ENCODE measurements at places on chromosomes 1 and 21.

DNA sequence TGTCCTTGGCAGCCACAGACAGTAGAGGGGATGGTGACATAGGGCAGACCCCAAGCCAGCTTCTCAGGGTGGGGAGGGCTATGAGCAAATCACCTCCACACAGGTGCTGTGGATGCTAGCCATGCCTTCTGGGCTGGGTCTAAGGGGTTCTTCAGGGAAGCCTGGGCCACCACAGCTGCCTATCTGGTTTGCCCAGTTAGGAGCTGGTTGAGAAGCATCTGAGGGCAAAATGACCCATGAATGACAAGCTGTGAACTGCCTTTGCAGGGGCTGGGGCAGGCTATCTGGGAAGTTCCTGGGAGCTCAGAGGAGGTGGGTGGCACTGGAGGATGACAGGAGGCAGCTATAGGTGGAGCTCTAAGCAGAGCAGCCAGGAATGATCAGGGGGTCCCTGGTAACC, 10.1 kb upstream of the ARHGEF10L start:
- DNase-seq = no peak

- DNase-seq = no peak
Observed at GRCh38 chr1:40034869-40035268, 5.7 kb upstream of the CAP1 start.

- DNase-seq = peak; percentile 88
Observed at GRCh38 chr21:28431527-28432200, 561.0 kb downstream of the LTN1 start.

GRCh38 chr1:53257454-53258081, 19.2 kb upstream of the MAGOH start:
- no peak for DNase-seq

DNA sequence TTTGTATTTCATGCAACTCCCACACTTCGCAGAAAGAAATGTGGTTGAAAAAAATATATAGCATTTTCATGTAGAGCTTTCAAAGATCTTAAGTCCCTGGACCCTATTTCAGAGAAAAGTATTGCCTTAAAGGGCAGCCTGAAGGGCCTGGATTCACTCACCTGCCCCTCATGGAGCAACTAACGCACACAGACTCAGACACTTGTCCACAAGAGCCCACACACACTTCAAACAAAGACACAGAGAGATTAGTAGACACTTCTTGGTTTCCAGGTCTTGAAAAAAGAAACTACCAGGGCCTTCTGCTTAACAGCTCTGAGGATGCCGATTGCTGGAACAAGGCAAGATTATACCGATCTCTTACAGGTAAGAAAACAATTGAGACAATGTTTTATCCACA, 122.2 kb downstream of the ZBTB18 start:
- no peak for DNase-seq

- peak; percentile 89 for DNase-seq
Observed at GRCh38 chr1:89065079-89065868, at the start of gene GBP1. TSS of gene GBP1 (minus strand) at chr1:89065208. CDS start at chr1:89063234, 1,974 bp downstream.

GRCh38 chr1:201466492-201466891, 2.5 kb downstream of the PHLDA3 start:
- peak; percentile 79 for DNase-seq

DNA sequence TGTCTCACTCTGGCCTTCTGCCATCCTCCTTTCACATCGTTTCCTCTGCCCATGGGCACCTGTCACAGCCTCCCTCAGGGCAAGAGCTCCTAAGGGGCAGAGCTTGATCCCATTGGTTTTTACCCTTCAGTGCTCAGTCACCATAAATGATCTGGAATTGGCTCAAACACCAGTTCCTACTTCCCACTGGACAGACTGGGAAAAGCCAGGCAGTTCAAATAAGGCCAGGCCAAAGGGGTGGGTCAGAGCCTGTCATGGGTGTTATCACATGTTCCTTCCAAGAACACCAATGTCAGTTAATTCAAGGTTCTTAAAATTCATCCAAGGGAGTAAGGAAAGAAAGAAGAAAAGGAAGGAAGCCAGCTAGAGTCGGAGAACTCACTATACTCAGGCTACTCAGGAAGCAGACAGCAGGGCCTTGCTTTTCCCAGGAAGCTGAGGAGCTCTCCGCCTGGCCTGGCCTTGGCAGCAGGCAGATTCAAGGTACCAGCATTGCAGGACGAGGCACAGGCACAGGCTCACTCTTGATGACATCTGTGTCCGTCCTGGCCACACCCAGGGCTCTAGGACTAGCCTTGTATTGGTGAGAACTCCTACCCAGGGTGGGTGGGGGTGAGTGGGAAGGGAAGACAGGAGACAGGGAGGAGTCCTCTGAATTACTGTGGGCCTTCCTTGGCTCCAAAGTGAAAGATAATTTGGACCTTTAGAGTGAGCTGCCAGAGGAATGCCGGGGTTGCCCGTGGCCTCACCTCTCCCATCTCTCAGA, 32.2 kb upstream of the ARTN start:
- no peak for DNase-seq

DNA sequence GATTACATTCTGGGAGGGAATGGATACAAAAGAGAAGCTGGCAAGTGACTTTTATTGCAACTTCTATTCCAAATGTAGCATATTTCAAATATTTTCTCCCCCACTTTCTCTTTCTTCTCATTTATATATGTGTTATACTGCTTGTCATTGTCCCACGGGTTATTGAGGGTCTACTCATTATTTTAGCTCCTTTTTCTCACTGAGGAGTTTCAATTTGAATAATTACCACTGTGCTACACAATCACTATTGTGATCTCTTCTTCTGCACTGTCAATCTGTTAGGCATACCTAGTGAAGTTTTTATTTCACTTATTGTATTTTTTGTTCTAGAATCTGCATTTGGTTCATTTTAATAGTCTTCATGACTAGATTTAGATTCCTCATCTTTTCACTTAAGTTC, 339.7 kb downstream of the PTPRC start:
- DNase-seq = no peak

DNA sequence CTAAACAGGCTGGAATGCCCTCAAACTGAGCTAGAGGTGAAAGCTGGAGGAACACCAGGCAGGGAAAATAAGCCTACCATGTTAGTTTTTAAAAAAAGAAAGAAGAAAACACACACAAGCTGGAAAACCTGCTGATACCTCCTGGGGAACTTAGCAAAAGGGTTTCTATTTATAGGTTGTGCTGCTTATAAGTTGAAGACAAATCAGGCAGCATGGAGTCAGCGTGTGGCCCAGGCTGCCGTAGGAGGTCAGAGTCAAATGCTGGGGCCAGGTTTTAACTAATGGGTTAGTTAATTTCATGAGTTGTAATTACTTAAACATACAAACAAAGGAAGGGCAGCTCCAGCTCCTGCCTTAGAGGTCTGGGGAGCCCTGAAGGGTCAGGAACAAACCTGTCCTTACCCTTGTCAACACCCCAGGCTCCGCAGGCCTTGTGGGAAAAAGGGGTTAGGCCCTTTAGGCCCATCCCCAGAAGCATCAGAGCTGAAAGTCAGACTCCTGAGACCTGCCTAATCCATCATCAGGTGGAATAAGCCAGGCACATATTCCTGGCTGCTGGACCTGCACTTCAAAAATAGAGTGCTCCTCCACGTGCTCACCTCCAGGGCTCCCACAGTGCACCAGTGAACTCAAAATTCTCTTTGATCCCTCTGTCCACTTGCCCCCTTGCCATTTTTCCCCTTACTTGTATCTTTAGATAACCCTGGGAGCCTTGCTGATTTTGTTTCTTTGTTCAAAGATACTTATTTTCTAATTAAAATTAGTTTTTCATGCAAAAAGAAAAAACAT, 59.7 kb downstream of the BRINP2 start:
- no peak for DNase-seq

- DNase-seq = no peak
Observed at GRCh38 chr1:240104672-240105071, 13.0 kb downstream of the FMN2 start.

DNA sequence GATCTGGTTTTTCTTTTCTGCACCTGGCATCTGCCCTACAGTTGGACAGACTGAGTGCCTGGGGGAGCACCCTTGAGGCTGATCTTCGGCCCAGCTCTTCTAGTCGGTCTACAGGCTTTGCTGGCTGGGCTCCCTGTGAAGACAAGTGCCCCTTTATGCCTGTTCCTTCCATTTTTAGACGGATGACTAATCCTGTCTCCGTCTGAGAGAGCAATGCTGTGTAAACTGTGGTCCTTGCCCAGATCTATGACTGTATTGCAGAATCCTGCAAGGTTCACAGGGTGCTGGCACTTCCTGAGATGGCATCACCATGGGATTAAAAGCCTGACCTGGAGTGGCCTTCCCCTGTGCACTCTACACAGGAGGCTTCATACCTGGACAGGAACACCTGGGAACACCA, 47.6 kb upstream of the SAMD13 start:
- DNase-seq = peak; percentile 79

- DNase-seq = no peak
Observed at GRCh38 chr1:160425847-160426246, 25.5 kb downstream of the VANGL2 start.

DNA sequence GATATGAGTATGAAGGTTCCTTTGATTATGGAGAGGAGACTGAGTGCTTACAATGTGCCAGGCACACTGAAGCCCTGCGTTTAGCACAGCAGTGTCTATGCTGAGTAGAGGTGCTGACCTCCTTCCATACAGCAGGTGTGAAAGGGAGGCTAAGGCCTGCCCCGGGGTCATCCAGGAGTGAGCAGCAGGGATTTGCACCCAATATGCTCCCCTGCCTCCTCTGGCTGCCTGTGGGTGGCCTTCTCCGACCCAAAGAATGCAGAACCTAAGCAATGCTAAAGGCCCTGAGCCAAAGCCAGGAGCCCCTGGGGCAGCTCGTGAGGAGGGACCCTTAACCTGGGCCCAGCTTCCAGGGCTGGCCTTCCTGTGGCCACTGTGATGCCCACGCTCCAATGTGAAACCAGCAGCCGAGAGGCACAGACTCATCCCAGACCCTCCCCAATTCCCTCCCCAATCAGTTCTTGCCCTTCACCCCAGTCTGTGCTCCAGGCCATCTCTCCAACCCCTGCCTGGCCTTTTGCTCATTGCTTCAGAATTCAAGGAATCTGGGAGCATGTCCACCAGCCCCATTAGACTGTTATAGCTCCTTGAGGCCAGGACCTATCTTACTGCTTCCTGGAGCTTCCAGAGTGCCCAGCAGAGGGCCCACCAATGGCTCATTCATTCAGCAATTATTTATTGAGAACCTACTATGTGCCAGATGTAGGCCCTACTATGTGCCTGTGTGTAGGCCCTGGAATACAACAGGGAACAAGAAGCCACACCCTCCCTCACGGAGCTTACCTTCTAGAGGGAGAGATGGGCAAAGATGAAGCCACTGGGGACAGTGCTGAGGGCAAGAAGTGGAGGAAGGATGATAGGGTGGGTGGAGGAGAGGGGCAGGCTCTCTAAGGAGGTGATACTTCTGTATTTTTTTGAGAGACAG, 53.3 kb downstream of the TAS1R2 start:
- no peak for DNase-seq

DNA sequence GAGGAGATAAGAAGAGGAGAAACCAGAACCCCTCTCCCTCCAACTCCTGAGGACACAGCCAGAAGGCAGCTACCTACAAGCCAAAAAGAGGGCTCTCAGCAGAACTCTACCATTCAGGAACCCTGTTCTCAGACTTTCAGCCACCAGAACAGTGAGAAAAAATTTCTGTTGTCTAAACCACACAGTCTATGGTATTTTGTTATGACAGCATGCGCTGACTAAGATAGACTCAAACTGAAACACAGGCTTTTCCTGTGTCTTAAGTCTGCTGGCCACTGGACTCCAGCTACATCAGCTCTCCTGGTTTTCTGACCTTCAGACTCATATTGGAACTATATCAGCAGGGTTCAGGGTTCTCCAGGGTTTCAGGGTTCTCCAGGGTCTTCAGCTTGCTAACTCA, 126.5 kb upstream of the TNFSF4 start:
- peak; percentile 66 for DNase-seq

DNA sequence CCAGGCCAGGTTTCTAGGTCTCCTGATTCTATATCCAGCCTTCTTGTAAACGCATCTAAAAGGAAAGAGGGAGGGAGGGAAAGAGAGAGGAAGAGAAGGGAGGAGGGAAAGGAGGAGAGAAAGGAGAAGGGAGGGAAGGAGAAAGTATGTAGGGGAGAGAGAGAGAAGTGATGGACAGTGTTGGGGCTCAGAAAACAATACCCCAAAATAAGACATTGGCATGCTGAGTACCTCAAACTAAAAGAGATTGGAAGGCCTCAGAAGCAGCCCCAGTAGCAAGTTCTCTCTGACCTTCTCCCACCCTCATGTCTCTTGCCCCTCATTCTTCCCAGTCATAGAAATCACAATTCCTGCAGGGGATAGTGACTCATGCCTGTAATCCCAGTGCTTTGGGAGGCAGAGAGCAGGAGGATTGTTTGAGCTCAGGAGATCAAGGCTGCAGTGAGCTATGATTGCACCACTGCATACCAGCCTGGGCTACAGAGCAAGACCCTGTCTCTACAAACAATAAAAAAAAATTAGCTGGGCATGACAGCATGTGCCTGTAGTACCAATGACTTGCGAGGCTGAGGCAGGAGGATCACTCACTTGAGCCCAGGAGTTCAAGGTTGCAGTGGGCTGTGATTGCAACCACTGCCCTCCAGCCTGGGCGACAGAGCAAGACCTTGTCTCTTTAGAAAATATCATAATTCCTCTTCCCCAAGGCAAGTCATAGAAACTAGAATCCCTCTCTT, 51.2 kb downstream of the DNTTIP2 start:
- DNase-seq = peak; percentile 45

- DNase-seq = no peak
Observed at GRCh38 chr1:215471463-215471862, 95.6 kb upstream of the KCTD3 start.

- DNase-seq = peak; percentile 61
Observed at GRCh38 chr1:35030756-35031446, 844 bp downstream of the ZMYM6 start.

DNA sequence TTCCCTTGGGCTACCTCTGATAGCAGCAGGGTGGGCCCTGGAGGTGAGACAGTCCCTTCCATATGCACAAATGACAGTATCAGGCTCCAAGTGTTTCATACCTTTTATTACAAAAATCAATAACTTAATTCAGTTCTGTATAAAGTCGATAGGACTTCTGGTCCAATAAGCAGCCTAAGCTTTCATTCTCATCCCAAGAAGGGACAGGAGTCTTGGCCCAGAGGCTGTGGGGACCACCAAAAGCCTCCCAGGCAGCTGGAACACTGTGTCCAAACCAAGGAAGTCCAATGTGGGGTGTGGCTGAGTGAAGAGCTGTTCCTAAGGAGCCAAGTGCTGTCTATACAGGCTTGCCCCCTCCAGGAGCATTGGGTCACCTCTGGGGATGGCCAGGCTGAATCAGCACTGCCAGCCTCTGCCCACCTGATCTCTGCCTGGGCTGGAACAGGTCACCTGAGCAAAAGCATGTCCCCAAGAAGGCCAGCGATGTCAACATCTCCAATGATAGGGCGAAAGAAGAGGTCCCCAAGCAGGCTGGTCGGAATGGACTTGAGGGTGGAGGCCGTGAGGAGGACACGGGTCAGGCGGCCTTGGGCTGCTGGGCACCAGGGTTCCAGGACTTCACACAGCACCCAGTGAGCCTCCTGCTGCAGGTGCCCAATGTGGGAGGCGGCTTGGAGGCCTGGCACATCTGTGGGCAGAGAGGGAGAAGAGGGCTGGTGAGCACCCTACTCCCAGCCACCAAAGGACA, 2.2 kb downstream of the NR0B2 start:
- DNase-seq = no peak
